Tibial nerve (tissue), 4 donors: ENCODE measurements at places on chromosomes 16 and 17.

- DNase-seq = peak; percentile 85
Measured at GRCh38 chr17:33750943-33751701, 458.0 kb upstream of the ASIC2 start.

DNA sequence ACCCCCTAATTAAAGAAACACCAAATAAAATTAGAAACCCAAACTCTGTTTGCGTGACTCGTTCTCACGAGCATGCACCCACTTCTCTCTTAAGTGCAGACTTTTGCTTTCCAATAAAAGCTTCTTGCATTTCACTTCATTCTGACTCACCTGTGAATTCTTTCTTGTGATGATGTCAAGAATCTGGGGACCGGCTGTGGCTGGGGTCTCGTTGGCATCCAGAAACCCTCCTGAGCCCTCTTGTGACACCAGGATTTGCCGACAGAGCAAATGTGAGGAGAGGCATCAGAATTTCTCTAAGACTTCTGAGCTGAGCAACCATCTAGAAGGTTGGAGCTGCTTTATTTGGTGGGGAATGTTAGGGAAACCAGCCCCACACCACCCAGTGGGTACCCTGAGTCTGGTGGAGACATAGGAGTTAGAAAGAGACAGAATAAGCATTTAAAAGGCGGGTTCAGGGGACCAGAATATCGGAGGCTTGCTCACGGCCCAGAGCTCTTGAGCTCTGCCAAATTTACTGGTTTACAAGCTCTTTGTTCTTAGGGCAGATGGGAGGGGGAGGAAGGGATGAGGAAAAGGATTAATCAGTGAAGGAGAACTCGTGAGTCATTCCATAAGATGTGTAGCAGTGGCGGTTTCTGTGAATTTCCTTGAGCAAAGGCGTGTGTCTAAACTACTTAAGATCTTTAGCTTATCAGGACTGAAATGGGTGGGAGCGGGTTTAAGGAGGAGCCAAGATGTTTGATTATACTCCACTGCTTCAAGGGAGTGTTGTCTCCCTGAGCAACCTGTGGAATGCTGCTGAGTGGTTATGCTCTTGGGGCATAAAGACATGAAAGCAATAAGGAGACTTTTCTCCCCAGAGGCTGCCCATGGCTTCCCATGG, 24.2 kb upstream of the TMC5 start:
- no peak for DNase-seq

- DNase-seq = no peak
Measured at GRCh38 chr17:4004517-4005295, 40.5 kb upstream of the ATP2A3 start.

GRCh38 chr17:77382356-77382911, 241.7 kb downstream of the SEC14L1 start:
- DNase-seq = no peak

DNA sequence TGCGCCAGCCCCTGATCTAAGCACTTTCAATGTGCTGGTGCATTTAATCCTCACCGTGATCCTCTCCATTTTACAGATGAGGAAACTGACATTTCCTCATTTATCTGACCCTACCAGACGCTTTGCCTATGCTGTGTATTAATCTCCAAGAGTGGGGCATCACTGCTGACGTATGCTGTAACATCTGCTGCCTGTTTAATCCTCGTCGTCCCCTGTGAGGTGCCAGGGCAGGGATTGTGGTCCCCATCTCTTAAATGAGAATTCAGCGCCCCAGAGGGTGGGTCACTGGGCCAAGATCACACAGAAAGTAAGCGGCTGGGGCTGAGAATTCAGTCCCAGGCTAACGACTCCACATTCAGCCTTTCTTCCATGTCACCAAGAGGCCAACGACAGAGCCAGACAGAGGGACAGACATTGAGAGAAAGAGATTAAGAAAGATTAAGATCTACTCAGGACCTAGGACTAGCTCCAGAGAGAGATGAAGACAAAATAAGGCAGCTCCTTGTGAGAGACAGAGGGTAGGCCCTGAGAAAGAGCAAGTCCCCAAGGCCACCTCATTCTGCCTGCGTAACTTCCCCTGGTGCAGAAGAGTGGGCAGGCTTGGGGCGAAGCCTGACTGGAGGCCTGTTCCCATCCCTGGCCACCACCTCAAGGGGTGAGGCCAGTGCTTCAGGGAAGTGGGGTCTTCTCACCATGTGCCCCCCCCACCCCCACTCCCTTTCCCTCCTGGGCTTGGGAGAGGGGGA, 13.5 kb downstream of the CACNA1G start:
- no peak for DNase-seq

- DNase-seq = no peak
Measured at GRCh38 chr16:628321-629061, 2.3 kb upstream of the WFIKKN1 start.

DNA sequence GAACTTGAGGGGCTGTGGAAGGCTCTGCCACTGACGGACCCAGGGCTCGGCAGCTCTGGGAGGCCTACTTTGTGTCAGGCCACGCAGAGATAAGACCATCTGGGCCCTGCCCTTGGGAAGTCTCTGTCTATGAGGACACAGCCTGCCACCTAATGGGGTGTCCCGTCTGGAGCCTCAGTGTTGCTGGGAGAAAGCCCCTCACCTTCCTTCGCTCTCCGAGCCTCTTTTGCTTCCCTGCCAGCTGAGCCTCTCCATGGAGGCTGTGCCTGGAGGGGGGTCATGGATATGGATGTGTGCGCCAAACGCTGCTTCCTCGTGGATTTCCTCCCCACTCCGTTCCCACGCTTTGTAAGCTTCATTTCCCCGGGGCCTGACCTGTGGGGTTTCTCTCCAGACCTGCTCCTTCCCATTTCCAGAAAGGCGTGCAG, 228.8 kb downstream of the SEC14L1 start:
- DNase-seq = no peak

GRCh38 chr17:29619251-29619650, 3.5 kb downstream of the CORO6 start:
- no peak for DNase-seq

- DNase-seq = no peak
Measured at GRCh38 chr17:36503456-36504155, 17.1 kb downstream of the ZNHIT3 start.

GRCh38 chr17:3954086-3954485, 10.2 kb downstream of the ATP2A3 start:
- DNase-seq = no peak

- no peak for DNase-seq
Measured at GRCh38 chr17:8073627-8074484, 13.7 kb downstream of the ALOX12B start.

DNA sequence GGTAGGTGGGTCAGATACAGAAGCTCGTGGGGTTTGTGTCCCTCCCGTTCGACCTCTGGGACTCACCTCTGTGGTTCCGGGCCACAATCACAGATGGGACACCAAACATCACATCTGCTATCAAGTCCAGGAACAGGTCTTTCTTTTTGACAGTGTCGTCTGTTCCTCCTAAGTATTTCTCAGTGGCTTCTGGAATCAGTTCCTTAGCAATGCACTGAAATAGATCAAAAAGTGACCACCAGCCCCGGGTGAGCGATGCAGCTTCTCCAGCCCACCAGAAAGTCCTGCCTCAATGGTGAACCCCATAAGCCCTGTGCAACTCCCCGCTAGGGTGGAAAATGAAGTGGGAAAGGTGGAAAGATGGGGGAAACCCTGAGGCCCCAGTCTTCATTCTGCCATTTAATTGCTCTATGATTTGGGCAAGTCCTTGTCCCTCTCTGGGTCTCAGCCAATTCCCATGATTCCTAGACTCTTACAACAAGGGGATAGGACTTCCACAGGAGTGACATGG, 22.4 kb downstream of the CES1 start:
- no peak for DNase-seq
